ENCODE measurements at places on chromosomes 6 and 20.

- DNase-seq: no peak
These were observed 343.4 kb downstream of the SMOC2 start for GRCh38 chr6:168784426-168784825.

DNA sequence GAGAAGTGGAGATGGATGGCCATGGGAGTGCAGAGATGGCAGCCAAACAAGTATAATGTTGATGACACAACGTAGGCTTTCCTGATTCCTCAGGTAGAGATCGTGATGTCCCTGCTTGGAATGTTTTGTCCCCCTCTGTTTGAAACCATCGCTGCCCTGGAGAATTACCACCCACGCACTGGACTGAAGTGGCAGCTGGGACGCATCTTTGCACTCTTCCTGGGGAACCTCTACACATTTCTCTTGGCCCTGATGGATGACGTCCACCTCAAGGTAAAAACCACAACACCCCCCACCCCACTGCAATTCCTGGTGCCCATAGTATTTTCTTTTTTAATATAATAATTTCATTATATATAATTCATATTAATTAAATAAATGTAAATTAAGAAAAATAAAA, 42.1 kb upstream of the NOP56 start:
- no peak for DNase-seq

- DNase-seq: no peak
These were observed 77.1 kb downstream of the TRAM2 start for GRCh38 chr6:52499681-52500236.

- DNase-seq: no peak
These were observed 3.1 kb upstream of the TAB2 start for GRCh38 chr6:149314325-149314905.

DNA sequence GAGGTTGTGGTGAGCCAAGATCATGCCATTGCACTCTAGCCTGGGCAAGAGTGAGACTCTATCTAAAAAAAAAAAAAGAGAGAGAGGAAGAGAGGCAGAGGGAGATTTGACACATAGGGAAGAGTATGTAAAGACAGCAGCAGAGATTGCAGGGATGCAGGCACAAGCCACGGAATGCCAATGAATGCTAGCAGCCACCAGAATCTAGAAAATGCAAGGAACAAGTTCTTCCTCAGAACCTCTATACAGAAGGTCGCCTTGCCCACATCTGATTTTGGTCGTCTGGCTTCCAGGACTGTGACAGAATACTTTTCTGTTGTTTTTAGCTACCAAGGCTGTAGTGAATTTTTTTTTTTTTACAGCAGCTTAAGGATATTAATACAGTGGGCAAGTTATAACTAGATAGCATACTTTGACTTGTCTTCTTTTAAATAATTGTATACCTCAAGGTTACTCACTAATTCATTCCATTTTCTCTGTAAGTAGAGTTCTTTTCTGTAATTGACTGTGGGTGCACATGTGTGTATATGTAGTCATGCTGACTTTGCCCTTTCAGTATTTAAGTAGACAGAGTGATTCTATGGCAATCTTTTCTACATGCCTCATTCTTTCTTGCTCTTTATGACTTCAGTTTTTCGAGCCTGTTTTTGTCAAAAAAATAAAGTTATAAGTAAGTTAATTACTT, 402.2 kb downstream of the GJA1 start:
- no peak for DNase-seq

DNA sequence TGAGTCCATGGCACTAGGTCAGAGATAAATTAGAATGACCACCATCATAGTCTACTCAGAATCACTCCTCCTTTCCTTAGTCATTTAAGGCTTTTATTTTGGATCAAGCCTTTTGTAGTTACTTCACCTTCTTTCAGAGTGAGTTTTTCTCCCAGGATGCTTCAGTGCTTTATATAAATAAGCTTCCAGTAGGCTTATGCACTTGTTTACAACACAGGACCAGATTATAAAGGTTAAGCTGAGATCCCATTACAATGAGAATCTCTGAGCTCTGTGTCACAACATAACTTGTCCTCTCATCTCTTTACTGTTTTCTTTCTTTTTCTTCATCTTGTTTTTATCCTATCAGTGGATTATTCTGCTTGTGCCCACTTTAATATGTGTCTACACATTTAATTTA, 47.9 kb downstream of the CEP57L1 start:
- DNase-seq: no peak

DNA sequence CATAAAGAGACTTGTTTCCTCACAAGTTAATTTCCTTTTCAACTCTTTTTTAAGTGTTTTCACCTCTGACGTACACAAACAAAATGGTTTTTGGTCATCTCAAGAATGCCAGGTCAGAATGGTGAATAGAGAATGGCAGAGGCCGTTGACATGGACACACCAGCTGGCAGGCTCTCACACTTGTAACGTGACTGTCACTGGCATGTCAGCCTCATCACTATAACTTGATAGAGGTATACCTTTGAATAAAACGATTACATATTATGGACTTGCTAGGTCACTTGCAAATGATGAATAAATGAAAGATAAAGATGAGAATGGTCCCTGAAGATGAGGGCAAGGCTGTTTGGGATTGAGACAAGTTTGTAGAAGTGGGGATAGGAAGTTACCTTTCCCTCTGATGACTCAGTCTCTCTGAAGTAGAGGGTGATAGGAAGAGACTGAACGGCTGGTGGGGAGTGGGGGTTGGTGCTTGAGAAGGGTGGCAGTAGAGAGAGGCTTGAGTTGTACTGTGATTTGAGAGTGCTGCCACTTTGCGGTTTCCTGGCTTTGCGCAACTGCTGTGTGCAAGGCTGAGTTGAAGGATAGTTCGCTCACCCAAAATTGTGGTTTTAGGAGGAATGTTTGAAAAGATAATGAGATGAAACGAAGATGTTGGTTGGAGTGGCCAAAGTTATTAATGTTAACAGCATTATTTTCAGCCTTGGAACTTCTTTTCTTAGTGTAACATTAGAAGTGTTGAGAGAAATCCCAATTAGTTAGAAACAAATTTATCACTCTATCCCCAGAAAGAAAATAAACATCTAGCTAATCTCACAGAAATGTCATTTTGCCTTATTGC, 30.3 kb downstream of the TBPL1 start:
- no peak for DNase-seq

DNA sequence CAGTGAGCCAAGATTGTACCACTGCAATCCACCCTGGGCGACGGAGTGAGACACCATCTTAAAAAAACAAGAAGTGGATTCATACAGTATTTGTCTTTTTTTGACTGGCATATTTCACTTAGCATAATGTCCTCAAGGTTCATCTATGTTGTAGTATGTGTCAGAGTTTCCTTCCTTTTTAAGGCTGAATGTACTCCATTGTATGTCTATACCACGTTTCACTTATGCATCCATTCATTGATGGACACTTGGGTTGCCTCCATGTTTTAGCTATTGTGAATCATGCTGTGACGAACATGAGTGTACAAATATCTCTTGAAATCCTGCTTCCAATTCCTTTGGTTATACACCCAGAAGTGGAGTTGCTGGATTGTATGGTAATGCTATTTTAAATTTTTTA, 28.9 kb upstream of the FAM83D start:
- no peak for DNase-seq

DNA sequence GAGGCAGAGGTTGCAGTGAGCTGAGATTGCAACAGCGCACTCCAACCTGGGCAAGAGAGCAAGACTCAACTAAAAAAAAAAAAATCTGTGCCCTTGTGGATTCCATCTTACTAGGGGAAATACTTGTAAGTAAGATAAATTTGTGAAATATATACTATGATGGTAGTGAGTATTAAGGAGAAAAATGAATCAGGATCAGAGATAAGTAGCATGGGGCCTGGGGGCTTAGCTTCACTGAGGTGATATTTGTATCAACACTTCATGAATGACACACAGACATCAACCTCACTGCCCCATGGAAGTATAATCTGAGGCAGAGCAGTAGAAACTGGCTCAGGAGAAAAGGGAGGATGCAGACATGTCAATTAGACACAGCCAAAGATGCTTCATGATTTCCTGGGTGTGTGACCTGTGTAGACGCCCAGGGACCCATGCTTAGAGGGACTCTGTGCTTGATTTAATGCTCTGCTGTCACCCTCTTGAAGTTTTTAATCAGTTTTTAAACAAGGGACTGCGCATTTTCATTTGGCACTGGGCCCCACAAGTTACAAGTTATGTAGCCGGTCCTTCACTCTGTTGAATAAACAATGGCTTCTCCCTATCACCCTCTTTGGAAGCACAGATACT, 41.9 kb downstream of the PCNA start:
- DNase-seq: no peak

DNA sequence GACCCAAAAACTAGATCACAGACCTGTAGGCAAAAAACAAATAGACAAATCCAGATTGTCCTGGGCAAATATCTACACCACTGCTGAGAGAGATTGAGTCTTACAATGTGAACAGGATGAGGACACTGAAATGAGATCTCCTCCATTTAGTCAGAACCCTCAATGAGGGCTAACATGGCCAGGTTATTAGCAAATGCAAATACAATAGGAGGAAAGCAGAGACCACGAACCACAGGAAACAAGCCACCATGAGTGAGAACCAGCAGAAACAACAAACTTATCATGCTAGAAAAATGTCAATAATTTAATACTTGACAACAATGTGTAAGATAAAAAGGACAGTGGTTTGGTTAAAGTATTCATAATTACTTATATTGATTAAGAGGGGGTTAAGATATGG, 162.8 kb downstream of the SYNE1 start:
- no peak for DNase-seq

DNA sequence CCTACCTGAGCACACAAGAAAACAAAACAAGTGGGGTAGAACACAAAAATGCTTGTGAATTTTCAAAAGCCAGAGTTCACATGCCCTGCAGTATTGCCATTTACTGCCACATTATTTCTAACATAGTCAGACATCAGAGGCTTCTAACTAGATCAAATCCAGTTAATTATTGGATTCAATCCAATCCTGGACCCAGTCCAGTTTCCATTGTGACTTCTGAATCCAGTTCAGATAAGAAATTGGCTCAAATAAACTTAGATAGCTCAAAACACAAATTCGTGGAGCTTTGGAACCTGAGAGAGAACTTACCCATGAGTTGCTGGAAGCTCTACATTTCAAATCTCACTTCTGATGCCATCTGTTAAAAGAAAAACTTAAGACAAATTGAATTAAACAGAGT, 85.2 kb upstream of the ANKEF1 start:
- DNase-seq: no peak

Measured in NCI-H1930 (cell line).